ENCODE measurements at places on chromosomes 7 and 10. TPM values are rescaled to one million over a fixed set of nuclear protein-coding genes. Genes with fewer than 3 reads are reported as not detected.

Gene FGFR2
- total RNA-seq: 29.2 TPM

Gene C10orf67
- 0.18 TPM for total RNA-seq

Gene OPALIN
- total RNA-seq: not detected

Gene FXYD4
- total RNA-seq: not detected

Gene TCERG1L
- total RNA-seq: not detected

Measured in HT-29 (cell line).